ENCODE measurements at places on chromosomes 6 and 20. TPM values are rescaled to one million over a fixed set of nuclear protein-coding genes. Genes with fewer than 3 reads are reported as not detected.
A peak's percentile ranks its signal among the peaks of the same experiment; 100 is the strongest.

DNA sequence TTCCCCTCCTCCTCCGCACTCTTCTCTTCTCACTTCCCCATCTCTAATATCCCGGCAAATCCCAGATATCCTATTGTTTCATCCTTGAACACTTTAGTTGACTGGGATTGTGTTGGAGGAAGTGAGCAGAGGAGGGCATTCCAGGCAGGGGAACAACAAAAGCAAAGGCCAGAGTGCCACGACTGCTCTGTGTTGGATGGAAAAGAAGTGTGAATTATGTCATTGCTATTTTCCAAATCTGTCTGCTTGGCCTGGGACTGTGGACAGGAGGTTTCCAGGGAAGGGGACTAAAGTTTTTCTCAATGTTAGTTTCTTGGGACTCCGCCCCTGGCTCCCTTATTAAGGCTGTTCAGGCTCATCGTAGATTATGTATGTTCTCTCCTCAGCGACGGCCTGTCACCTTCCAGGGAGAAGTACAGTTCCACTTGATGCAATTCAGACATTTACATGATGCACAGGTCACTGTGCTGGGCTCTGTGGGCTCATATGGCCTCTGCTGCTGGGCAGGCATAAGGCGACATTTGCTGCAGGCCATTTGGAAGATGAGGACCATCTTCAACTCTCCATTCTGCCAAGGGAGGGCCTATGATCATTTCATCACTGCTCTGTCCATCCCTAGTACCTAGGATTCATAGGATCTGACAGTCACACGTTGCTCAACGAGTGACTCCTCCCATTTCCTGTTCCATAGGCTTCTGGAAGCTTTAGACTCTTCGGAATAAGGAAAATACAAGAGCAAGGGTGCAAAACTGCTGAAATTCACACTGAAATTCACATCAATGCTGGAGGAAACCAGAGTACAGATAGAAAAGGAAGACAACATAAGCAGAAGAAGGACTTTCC is 99.1 kb upstream of the KCNK16 start:
- H3K4me1 ChIP-seq = peaks cover 6% of the 10 kb centered on the region
- no peak for DNase-seq
- H3K27ac ChIP-seq = no peak overlapping the region
- no peaks in the 10 kb centered on the region for H3K36me3 ChIP-seq

- no peak overlapping the region for H3K4me3 ChIP-seq
- no peaks in the 10 kb centered on the region for H3K27me3 ChIP-seq
- H3K4me1 ChIP-seq = peaks cover 53% of the 10 kb centered on the region
- peak overlapping the region; percentile 57 for H3K27ac ChIP-seq
- DNase-seq = no peak
Measured at GRCh38 chr20:3924304-3925112, 35.3 kb downstream of the PANK2 start.

DNA sequence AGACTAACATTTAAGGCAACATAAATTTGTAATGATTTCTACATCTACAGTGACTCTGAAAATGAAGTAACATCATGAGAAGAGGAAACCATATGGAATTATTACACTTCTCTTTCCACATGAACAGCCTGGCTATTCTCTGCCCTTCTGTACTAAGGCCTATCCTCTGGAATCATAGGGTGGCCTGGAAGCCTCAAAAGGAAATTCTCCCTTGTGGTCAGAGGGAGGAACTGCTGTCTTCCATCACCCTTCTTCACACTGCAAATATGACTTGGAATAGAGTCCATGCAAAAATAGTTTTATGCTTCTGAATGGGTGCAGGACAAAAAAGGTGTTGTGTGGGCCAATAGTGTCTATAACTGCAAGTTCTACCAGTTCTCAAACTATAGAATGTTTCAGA is 44.6 kb upstream of the SH3BGRL2 start:
- no peaks in the 10 kb centered on the region for H3K27me3 ChIP-seq
- H3K27ac ChIP-seq = no peak overlapping the region
- no peak for DNase-seq

BPIFB3 gene
- not detected for total RNA-seq

- H3K4me1 ChIP-seq = no peaks in the 10 kb centered on the region
- no peak for DNase-seq
- H3K27ac ChIP-seq = no peak overlapping the region
- H3K4me3 ChIP-seq = no peak overlapping the region
Measured at GRCh38 chr6:123928529-123928928, 124.9 kb downstream of the NKAIN2 start.
